ENCODE measurements at places on chromosomes 1 and 21. TPM values are rescaled to one million over a fixed set of nuclear protein-coding genes. Genes with fewer than 3 reads are reported as not detected.
A peak's percentile ranks its signal among the peaks of the same experiment; 100 is the strongest.

GRCh38 chr1:68438310-68438709 is 11.4 kb downstream of the RPE65 start:
- no peak overlapping the region for H3K27ac ChIP-seq
- no peaks in the 10 kb centered on the region for H3K36me3 ChIP-seq
- H3K4me3 ChIP-seq: no peak overlapping the region
- no peaks in the 10 kb centered on the region for H3K4me1 ChIP-seq
- H3K27me3 ChIP-seq: peaks cover 3% of the 10 kb centered on the region
- DNase-seq: no peak

DNA sequence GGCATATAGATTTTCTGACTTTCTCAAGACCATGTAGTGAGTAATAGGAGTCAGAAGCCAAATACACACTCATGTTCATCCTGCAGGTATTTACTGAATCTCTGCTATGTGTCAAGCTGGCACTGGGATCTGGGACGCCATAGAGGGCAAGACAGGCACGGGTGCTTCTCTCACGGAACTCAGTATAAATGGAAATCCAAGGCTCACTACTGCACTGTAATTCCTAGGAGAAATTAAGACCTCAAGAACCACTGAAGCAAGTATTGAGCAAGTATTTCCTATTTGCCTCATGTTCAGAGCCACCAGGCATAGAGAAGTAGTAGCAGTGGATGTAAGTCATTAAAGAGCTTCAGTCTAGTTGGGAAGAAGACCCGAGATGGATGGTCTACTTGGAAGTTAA is 38.9 kb downstream of the EIF2D start:
- DNase-seq: no peak
- H3K27ac ChIP-seq: no peak overlapping the region
- no peaks in the 10 kb centered on the region for H3K36me3 ChIP-seq
- H3K4me3 ChIP-seq: no peak overlapping the region
- 0 out of 2 replicates have a peak, but pooled peaks cover under 1% of the 10 kb centered on the region for H3K4me1 ChIP-seq

The PDC gene
- 0.63 TPM for total RNA-seq

- no peaks in the 10 kb centered on the region for H3K27me3 ChIP-seq
- H3K27ac ChIP-seq: no peak overlapping the region
- H3K4me3 ChIP-seq: no peak overlapping the region
- peaks cover 15% of the 10 kb centered on the region for H3K4me1 ChIP-seq
- DNase-seq: peak; percentile 24
These were observed 65.4 kb upstream of the PODN start for GRCh38 chr1:52996653-52997052.

- H3K27me3 ChIP-seq: no peaks in the 10 kb centered on the region
- H3K4me3 ChIP-seq: no peak overlapping the region
- H3K4me1 ChIP-seq: peaks cover 14% of the 10 kb centered on the region
- H3K27ac ChIP-seq: no peak overlapping the region
These were observed 45.0 kb upstream of the HOOK1 start for GRCh38 chr1:59769736-59770095.

The ADCY10 gene
- not detected for total RNA-seq

DNA sequence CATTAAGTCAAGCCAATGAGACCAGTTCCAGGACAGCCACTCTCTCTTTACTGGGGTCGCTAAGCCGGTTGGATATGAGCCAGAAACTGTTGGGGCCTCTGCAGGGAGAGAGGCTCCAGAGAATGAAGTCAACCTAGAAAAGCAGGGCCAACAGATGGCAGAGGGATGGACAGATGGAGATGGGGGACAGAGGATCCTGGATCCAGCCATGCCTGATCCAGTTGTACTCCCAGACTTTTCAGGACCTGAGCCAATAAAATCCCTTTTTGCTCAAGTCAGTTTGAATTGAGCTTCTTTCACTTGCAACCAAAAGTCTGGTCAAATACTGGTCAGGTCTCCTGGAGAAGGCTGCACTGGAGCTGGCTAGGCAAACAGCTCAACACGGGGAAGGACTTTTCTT is 2.2 kb downstream of the DHCR24 start:
- H3K27me3 ChIP-seq: no peaks in the 10 kb centered on the region
- no peak overlapping the region for H3K4me3 ChIP-seq
- no peak overlapping the region for H3K27ac ChIP-seq
- H3K36me3 ChIP-seq: 0 out of 2 replicates have a peak, but pooled peaks cover 4% of the 10 kb centered on the region

DNA sequence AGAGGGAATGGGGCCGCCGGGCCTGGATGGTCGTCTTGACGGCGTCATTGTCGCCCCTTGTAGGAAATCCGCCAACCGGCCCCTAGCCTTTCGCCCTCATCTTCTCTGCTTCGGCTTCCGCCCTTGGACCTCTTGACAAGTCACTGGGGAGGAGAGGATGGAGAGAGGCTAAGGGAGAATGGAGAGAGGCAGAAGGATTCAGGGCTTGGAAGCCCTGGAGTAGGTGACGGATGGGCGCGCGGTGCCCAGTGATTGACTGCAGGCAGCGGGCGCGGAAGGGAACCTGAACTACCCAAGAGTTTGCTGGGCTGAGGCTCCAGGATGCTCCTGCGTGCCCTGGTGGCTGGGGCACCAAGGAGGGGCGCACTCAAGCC is 651 bp downstream of the PDE4B start:
- DNase-seq: peak; percentile 48
- H3K27me3 ChIP-seq: no peaks in the 10 kb centered on the region
- peaks cover 20% of the 10 kb centered on the region for H3K4me1 ChIP-seq
- H3K27ac ChIP-seq: no peak overlapping the region
- H3K4me3 ChIP-seq: peak overlapping the region; percentile 77

- H3K4me3 ChIP-seq: no peak overlapping the region
- DNase-seq: no peak
- H3K4me1 ChIP-seq: peaks cover 17% of the 10 kb centered on the region
- no peaks in the 10 kb centered on the region for H3K27me3 ChIP-seq
- peaks cover 18% of the 10 kb centered on the region for H3K36me3 ChIP-seq
These were observed 8.0 kb downstream of the PIGP start for GRCh38 chr21:37064841-37065240.

The SUSD4 gene
- total RNA-seq: 3.9 TPM

DNA sequence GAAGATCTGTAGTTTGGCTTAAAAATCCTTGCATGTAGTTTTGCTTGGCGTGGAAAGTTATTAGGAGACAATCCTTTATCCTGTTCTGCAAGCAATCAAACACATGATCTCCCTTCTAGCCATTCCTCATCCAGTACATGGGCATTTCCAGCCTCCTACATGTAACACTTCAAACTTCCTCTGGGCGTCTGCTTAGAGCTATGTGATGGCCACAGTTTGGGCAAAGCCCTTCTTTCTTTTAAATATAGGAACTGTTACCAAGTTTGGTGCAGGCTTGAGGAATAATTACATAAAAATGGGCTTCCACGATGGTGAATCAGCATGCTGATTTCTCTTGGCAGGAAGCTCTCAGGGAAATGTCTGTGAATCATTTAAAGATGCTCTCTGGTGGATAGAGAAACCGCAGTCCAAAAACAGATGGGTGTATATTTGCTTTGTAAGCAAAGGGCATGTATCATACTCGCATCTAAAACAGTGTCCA is 176.9 kb upstream of the FMN2 start:
- H3K27me3 ChIP-seq: peaks cover 31% of the 10 kb centered on the region
- H3K4me3 ChIP-seq: no peak overlapping the region
- H3K4me1 ChIP-seq: peaks cover 21% of the 10 kb centered on the region
- no peaks in the 10 kb centered on the region for H3K36me3 ChIP-seq
- DNase-seq: peak; percentile 94
- no peak overlapping the region for H3K27ac ChIP-seq

- no peak overlapping the region for H3K27ac ChIP-seq
- H3K27me3 ChIP-seq: no peaks in the 10 kb centered on the region
- no peak for DNase-seq
- no peak overlapping the region for H3K4me3 ChIP-seq
- H3K4me1 ChIP-seq: no peaks in the 10 kb centered on the region
- H3K36me3 ChIP-seq: no peaks in the 10 kb centered on the region
These were observed 49.3 kb downstream of the KANK4 start for GRCh38 chr1:62269851-62270495.

The ERICH3 gene
- not detected for total RNA-seq

- H3K36me3 ChIP-seq: no peaks in the 10 kb centered on the region
- H3K4me3 ChIP-seq: no peak overlapping the region
- H3K4me1 ChIP-seq: no peaks in the 10 kb centered on the region
These were observed 30.3 kb downstream of the HOOK1 start for GRCh38 chr1:59845091-59845490.

The CELA2A gene
- not detected for total RNA-seq

DNA sequence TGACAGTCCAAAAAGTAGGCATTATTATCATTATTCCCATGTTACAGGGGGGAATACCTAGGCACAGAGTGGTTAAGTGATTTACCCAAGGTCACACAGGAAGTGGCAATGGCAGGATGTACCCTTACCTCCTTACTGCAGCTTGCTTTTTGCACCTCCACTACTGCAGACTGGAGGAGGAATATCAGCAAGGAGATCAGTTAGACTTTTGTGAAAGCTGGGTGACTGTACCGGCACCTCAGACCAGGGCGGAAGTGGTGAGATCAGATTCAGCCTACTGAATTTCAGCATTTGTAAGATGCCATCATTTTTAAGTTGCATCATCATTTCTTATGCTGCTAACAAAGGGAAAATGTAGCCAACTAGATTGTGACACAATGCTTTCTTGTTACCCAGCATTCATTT is 4.5 kb downstream of the ADARB1 start:
- peak; percentile 95 for DNase-seq
- H3K27me3 ChIP-seq: no peaks in the 10 kb centered on the region
- no peaks in the 10 kb centered on the region for H3K36me3 ChIP-seq
- peaks cover 38% of the 10 kb centered on the region for H3K4me1 ChIP-seq

GRCh38 chr1:167635941-167636340 is 5.9 kb downstream of the RCSD1 start:
- H3K36me3 ChIP-seq: no peaks in the 10 kb centered on the region
- DNase-seq: no peak
- H3K4me1 ChIP-seq: no peaks in the 10 kb centered on the region

The CHRM3 gene
- not detected for total RNA-seq

- H3K36me3 ChIP-seq: no peaks in the 10 kb centered on the region
- H3K27ac ChIP-seq: peak within 1 kb of the TSS; percentile 76
- H3K27me3 ChIP-seq: no peaks in the 10 kb centered on the region
- H3K4me1 ChIP-seq: peaks cover 31% of the 10 kb centered on the region
- DNase-seq: peak; percentile 91
These were observed at the start of gene SPSB1 for GRCh38 chr1:9292361-9293240. Gene SPSB1 (plus strand): TSS chr1:9292894. CDS start chr1:9355892, 62,998 bp downstream.

DNA sequence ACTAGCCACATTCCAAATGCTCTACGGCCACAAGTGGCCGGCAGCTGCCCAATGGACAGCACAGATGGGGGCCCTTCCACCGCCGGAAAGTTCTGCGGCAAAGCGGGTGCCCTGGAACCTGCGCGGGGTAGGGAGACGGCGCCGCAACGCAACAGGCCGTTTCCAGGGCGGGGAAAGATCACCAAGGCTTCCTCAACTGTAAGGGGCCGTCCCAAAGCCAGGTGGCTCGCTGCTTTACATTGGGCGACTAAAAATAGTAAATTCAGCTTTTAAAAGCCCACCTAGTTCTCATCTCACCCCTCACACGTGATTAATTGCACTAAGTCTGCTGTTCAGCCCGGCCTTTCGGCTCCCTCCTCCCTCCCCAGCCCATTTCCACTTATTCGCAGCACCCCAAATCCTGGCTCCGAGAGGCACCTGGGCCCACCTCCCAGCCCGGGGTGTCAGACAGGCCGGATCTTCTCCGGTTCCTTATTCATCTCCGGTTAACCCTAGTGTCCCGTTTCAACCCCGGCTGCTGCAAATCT is 643 bp downstream of the CFAP298 start:
- H3K27me3 ChIP-seq: no peaks in the 10 kb centered on the region
- H3K4me1 ChIP-seq: peaks cover 4% of the 10 kb centered on the region
- peak; percentile 71 for DNase-seq
- H3K27ac ChIP-seq: peak overlapping the region; percentile 93
- peak overlapping the region; percentile 81 for H3K4me3 ChIP-seq

DNA sequence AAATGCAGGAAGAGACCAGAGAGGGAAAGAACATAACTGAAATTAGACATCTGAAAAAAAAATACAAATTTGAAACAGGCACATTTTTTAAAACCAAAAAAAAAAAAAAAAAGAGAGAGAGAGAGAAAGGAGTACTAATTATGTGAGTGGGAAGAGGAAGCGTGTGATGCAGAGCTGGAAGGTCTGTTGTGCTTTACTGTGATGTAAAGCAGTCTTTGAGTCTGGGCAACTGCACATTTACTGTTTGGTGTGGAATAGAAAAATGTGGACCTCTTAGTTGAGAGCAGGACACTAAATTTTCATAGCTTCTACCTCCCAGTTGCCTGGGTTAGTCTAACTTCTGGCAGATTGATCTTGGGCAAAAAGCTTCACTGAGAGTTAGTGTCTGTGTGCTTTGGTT is 16.5 kb downstream of the LHX9 start:
- H3K27ac ChIP-seq: no peak overlapping the region
- DNase-seq: no peak
- no peak overlapping the region for H3K4me3 ChIP-seq
- no peaks in the 10 kb centered on the region for H3K36me3 ChIP-seq
- H3K27me3 ChIP-seq: no peaks in the 10 kb centered on the region

GRCh38 chr21:39471598-39471997 is 19.8 kb downstream of the SH3BGR start:
- no peak for DNase-seq
- no peaks in the 10 kb centered on the region for H3K36me3 ChIP-seq
- no peak overlapping the region for H3K4me3 ChIP-seq
- no peaks in the 10 kb centered on the region for H3K4me1 ChIP-seq
- no peak overlapping the region for H3K27ac ChIP-seq
- no peaks in the 10 kb centered on the region for H3K27me3 ChIP-seq

The DNTTIP2 gene
- 31.1 TPM for total RNA-seq

The DISC1 gene
- 1.2 TPM for total RNA-seq

- H3K36me3 ChIP-seq: 0 out of 2 replicates have a peak, but pooled peaks cover 7% of the 10 kb centered on the region
- H3K27ac ChIP-seq: peak overlapping the region; percentile 10
- DNase-seq: no peak
- no peaks in the 10 kb centered on the region for H3K27me3 ChIP-seq
These were observed 110.3 kb downstream of the PTPN14 start for GRCh38 chr1:214441119-214441518.

The GJA4 gene
- not detected for total RNA-seq

The BRINP2 gene
- total RNA-seq: not detected

GRCh38 chr1:235710687-235711086 is 61.1 kb upstream of the GNG4 start:
- no peaks in the 10 kb centered on the region for H3K36me3 ChIP-seq
- H3K27ac ChIP-seq: no peak overlapping the region
- H3K4me1 ChIP-seq: peaks cover 17% of the 10 kb centered on the region

GRCh38 chr1:6207921-6208320 is 2.0 kb downstream of the RNF207 start:
- H3K4me3 ChIP-seq: no peak overlapping the region
- no peaks in the 10 kb centered on the region for H3K36me3 ChIP-seq
- H3K27me3 ChIP-seq: no peaks in the 10 kb centered on the region
- no peak overlapping the region for H3K27ac ChIP-seq
- no peaks in the 10 kb centered on the region for H3K4me1 ChIP-seq

The LRRN2 gene
- total RNA-seq: not detected

The VSIG8 gene
- total RNA-seq: not detected

DNA sequence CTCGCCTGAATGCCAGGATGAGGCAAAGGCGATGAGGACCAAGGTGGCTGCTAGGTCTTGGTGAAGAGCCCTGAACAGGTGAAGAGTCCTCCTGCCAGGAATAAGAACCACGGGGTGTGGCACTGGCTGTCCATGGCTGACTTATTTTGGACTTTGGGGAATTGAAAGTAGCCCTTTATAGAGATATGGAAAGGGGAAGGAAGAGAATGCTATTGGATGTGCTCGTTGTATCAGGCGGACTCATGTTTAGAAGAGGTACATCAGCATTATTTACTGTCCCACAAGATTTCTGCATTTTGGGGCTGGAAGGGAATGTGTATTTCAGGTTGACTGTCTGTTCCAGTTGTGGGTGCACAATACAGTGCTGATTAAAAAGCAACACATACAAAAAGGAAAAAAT is 465.8 kb downstream of the DSCAM start:
- H3K36me3 ChIP-seq: no peaks in the 10 kb centered on the region
- no peaks in the 10 kb centered on the region for H3K4me1 ChIP-seq
- DNase-seq: no peak
- no peak overlapping the region for H3K27ac ChIP-seq
- no peak overlapping the region for H3K4me3 ChIP-seq
- H3K27me3 ChIP-seq: no peaks in the 10 kb centered on the region

Data from GM23248 (cell line).